ENCODE measurements at places on chromosomes 3 and 15.
A peak's percentile ranks its signal among the peaks of the same experiment; 100 is the strongest.

DNA sequence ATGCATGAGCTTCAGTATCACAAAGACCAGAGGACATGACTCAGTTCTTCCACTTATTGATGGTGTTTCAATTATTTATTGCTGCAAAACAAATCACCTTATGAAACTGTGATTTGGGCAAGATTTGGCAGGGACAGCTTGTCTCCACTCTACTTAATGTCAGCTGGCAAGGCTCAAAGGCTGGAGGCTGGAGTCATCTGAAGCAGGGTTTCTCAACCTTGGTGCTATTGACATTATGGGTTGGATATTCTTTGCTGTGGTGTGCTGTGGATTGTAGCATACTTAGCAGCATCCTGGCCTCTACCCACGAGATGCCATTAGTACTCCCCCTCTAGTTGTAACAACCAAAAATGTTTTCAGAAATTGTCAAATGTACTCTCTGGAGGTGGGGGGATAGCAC is 138.8 kb upstream of the PEX5L start:
- no peak for DNase-seq

DNA sequence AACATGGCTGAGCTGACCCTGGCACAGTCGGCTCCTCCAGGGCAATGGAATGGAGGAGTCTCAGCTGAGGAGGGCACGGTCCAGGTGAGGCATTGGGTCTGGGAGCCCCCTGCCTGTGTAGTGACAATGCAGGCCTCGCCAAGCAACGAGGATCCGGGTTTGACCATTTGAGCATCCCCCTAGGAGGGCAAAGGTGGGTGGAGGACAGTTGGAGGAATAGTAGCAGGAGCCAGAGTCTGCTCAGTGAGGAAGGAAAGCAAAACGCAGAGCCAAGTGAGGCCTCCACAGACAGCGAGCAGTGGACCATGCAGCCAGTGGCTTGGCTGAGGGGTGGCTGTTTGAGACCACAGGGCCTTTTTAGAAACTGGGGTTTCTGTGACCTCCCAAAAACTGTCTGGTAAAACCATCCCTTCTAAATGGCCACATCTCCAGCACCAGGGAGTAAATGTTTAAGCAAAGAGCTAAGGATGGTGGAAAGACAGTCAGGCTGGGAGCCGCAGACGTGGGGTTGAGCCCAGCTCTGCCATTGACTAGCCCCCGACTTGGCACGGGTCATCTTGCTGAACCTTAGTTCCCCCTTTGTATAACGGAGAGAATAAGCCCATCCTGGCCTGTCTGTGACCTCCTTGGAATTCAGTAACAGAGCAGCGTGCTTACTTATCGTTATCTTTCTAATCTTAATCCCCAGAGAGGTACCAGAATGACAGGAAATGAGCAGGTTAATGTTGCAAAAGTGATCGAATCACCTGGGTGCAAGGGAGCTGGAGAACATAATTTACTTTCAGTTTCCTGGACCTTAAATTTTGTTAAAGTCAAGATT is 46.8 kb downstream of the CMTM6 start:
- DNase-seq = no peak

GRCh38 chr3:72559385-72559784 is 288.9 kb downstream of the SHQ1 start:
- no peak for DNase-seq

DNA sequence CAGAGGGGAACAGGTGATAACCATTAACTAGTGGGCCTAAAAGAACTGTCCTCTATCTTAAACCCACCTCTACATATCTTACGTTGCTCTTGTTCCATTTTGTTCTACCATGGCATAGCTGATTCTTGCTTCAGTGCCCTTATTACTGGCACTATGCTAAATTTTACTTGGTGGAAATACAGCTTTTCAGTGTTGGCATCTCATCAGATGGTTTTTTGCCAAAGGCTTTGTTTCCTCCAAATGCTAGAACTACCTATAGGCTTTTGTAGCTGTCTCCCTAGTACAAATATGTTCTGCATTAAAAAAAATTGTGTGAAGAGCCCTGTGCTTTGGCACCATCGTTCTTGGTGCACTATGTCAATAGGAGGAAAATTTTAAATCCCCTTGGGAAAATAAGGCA is 145.0 kb upstream of the ZBTB20 start:
- no peak for DNase-seq

- DNase-seq = no peak
Measured at GRCh38 chr3:152198665-152199064, 70.1 kb upstream of the MBNL1 start.

DNA sequence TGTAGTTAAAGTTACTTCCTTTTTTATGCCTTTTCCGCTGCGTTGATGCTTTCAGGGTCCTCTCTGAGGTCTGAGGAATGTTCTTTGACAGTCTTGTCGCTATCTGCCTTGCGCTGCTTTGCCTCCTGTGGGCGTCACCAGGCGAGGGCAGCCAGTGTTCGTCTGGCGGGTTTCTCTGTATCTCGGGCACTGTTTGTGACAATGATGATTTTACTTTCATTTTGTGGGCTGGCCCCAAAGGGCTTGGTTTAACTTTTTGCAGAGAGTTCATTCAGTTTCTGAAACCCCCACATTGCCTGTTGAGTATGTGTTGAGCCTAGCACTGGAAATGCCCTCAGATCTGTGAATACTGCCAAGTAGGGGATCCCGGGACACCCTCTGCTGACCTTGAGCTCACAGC is 24.6 kb upstream of the SACM1L start:
- no peak for DNase-seq

- peak; percentile 74 for DNase-seq
Measured at GRCh38 chr15:57158997-57159668, 217.2 kb upstream of the CGNL1 start.

- peak; percentile 48 for DNase-seq
Measured at GRCh38 chr3:178421069-178421468, 115.2 kb upstream of the KCNMB2 start.

DNA sequence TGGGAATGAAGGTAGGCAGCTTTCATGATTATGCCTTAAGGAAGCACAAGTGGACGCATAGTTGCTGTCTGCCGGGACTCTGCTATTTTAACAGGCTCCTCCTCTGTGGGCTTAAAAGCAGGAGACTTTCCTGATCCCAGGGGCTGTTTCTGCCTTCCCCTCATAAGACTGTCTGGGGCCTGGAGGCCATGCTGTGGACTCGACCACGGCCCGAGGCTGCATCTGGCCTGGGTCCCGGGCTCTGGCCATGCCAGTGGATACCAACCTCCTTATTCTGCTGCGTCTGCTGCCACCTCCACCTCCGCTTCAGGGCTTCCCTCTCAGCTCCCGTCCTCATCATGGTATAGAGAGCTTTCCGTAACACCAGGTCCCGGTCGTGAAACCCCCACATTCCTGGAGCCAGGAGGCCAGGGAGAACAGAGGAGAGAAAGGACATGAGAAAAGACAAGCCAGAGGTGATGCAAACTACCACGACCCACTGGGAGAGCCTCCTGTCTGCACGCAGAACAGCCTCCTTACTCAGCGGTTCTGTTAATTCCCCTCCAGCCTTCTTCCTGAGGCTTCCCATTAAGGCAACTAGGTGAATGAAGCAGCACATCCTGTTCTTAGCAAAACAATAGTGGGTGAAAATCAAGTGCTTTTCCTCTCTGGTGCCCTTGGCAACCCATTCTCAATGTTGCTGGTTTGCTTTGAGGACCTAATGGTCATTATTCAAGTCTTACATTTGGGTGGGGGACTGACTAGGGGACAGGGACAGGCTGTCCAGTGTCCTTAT is 200.5 kb downstream of the KLF13 start:
- DNase-seq = no peak

DNA sequence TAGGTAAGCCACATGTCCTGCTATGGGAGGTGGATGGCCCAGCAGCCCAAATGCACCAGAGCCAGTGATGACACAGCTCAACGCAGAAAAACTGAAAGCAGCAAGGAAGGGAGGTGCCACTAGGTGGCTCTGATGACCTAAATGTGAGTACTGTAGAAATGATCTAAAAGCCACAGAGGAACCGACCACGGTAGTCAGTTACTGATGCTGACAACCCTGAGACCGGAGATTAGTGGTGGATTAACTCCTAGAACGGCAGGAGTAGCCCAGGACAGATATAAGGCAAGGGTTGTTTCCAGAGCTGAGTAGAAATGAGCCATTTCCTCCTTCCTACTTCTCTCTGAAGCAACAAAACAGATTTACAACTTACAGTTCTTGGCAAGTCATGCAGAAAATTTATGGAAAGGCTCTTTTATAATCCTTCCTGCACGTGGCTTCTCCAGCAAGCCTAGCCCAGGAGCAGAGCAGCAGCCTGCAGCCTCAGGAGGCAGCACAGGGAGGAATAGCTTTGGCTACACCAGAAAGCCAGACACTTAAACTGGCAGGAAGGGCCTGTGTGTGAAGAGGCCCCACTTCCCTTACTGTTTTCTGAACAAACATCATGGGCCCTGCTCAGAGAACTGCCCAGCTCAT is 13.1 kb downstream of the FBXL22 start:
- peak; percentile 82 for DNase-seq

DNA sequence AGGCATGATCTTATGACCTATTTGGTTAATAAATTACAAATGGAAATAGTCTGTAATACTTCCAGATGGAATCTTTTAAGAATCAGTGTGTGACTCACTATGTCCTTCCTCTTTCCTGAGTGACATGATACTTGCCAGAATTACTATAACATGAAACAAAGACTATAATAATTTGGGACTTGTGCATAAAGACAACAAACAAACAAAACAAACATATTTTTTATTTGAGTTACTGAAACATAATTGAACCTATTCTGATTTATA is 1268.1 kb downstream of the OTOL1 start:
- no peak for DNase-seq

- DNase-seq = no peak
Measured at GRCh38 chr3:65531499-65531898, 507.2 kb downstream of the MAGI1 start.

DNA sequence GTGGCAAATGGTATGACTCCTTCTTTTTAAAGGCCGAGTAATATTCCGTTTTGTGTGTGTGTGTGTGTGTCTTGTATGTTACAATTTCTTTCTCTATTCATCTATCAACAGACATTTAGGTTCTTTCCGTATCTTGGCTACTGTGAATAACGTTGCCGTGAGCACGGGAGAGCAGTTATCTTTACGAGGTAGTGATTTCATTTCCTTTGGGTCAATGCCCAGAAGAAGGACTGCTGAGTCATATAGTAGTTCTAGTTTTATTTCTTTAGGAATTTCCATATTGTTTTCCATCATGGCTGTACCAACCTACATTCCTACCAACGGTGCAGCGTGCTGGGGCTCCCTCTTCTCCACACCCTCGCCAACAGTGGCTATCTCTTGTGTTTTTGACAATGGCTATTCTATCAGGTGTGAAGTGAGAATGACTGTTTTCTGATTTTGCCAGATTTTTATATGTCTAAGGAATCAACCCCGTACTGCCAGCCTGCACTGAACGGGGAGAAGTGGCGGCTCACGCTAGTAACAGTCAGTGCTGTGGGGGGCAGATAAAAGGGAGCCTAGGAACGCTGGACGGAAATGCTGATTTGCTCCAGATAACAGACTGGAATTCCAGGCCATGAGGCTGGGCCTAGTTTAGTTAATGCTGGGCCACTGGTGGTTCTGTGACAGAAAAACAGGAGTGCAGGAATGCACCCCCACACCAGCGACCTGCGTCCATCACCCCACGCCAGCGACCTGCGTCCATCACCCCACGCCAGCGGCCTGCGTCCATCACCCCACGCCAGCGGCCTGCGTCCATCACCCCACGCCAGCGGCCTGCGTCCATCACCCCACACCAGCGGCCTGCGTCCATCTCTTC is 168.1 kb downstream of the XXYLT1 start:
- DNase-seq = no peak

DNA sequence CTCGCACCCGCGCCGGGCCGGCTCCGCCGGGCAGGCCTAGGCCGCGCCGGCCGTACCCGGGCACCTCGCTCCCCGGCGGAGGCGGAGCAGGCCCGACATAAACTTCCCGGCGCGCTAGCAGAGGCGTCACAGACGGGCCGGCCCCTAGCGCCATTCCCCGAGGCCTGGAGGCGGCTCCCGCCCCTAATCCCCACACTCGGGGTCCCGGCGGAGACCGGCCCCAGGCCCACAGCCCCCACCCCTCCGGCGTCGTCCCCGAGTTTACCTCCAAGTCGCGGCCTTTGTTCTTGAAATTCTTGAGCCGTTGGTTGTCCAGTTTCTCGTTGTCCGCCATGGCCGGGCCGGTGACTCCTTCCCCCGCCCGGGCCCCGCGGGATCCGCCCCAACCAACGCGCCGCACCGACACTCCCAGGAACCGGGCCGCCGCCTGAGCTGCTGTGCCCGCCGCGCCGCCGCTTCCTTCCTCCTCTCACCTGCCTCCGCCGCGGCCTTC is 376 bp downstream of the KPNA4 start:
- DNase-seq = peak; percentile 32

DNA sequence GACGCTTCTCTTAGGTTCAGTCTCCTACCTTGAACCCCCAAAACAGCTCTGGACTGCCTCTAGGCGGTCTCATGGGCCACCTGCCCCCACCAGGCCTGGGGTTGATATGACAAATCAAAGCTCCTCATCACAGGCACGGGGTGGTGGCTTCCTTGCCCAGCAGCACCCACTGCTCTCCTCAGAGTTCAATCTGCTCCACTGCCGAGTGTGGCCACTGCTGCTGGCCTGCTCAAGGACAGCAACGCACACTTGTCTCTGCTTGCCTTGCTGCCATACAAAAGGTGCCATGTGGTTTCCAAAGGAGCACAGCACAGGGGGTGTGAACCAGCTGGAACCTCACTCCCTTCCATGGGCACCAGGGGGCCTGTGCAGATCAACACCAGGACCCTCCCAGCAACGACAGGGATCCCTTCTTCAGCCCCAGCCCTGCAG is 10.2 kb downstream of the KBTBD13 start:
- no peak for DNase-seq

- no peak for DNase-seq
Measured at GRCh38 chr15:33913459-33913858, 54.8 kb upstream of the CHRM5 start.

GRCh38 chr15:86765281-86765680 is 685.6 kb downstream of the AGBL1 start:
- DNase-seq = no peak

DNA sequence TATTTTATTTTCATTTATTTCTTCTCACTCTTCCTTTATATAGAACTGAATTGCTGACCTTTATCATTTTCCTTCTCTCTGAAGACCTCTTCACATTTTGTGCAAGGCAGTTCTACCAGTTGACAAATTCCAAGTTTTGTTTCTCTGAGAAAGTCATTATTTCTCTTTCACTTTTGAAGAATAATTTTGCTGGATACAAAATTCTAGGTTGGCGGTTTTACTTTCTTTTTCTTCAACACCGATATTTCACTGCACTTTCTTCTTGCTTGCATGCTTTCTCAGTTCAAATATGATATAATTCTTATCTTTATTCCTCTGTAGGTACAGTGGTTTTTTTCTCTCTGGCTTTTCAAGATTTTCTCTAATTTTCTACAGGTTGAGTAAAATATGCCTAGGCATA is 15.9 kb downstream of the RFX7 start:
- DNase-seq = no peak

GRCh38 chr15:85772668-85773067 is 22.1 kb downstream of the KLHL25 start:
- DNase-seq = no peak

GRCh38 chr3:158920371-158920770 is 118.5 kb downstream of the MFSD1 start:
- no peak for DNase-seq
